ENCODE measurements at places on chromosomes 4 and X.

DNA sequence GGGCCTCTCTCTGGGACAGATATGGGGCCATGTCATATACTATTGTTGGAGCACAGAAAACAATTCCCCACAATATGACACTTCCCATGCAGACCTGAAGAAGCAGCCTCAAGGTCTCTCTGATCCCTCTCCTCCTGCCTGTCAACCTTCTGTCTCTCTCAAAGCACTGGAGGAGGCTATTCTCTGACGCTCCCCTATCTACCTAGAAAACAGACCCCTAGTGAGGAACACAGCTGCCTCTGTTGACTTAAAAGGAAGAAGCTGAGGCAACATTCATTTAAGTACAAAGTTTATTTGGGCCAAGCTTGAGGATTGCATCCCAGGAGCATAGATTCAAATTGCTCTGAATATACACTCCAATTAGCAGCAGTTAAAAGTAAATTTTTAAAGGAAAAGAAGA lies 39.3 kb upstream of the NSG1 start:
- no peak for DNase-seq

- DNase-seq: no peak
Observed at GRCh38 chr4:150577796-150578195, 4.2 kb upstream of the MAB21L2 start.

DNA sequence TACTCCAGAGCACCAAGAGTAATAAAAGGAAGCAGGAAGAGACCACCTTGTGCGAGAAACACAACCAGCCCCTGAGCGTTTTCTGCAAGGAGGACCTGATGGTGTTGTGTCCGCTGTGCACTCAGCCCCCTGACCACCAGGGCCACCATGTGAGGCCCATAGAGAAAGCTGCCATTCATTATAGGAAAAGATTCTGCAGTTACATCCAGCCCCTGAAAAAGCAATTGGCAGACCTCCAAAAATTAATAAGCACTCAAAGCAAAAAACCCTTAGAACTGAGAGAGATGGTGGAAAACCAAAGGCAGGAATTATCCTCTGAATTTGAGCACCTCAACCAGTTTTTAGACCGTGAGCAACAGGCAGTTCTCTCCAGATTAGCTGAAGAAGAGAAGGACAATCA lies 5.7 kb downstream of the TRIM75 start:
- no peak for DNase-seq

DNA sequence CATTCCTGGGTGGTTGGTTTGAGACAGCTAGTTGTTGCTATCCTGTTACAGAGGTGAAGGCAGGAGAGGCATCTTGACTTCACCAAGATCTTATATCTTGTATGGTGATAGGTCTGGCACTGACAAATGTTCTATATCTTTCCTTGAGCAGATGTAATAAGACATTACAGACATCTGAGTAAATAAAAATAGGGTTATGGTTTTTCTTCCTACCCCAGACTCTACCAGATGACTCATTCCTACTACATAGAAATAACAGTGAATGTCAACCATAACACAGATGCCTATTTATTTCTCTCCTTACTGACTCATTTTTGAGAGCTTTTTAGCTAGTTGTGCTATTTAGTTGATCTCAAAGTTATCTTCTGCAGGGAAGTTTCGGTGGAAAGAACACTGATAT lies 21.9 kb downstream of the HNRNPH2 start:
- DNase-seq: no peak

GRCh38 chrX:154515090-154515965 lies 704 bp downstream of the FAM3A start:
- DNase-seq: no peak

DNA sequence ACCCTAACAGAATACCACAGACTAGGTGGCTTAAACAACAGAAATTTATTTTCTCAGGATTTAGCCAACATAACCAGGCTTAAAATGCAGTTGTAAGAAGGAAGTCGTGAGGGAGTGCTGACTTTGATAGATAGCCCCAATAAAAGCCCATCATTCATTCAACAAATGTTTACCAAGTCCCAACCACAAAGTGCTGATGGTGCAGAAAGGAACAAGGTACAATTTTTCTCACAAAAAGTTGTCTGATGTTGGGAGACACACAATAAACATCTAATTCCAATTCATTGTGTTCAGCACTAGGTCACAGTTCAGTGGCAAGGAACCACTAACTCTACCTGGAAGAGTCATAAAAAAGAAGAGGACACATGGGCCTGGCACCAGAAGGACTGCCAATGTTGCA lies 42.2 kb downstream of the AKAP4 start:
- DNase-seq: no peak
